Stimulated activated naive CD8-positive, alpha-beta T cell treated with anti-CD3 and anti-CD28 coated beads, Interleukin-15, amount 100 ng/mL, for 72 hours (primary cell): ENCODE measurements at places on chromosomes 12 and 14.

DNA sequence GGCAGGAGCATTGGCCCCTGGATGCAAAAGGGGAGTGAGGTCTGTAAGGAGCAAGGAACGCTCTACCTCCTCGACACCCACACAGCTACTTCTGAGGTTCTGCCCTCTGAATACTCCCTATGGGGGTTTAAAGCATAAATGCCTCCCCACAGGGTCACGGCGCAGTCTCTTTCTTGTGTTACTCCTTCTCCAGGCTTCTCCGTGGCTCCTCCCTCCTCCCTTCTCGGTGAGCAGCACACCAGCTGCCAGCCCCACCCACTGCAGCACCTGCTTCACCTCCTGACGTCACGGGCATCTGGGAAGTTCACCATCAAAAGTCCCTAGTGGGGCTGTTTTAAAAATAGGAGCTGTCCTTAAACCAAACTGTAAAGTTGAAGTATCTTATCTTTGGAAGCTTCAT lies 67.3 kb downstream of the SPTB start:
- no peak for DNase-seq

DNA sequence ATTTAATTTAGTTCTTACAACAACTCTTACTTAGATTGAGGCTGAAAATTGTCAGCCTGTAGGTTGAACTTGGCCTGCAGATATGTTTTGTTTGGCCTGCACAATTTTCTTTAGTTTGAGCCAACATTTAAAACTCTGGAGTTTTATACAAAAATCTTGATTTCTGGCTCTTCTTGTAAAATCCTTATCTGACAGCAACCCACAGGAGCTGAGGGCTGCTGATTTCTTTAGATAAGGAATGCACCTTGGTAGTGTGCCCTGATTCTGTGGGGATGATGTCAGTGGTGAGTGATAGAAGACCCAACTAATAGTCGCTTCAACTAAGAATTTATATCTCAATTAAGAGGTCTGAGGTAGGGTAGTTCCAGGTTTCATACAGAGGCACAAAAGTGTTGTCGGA lies 49.5 kb downstream of the SOCS2 start:
- no peak for DNase-seq

DNA sequence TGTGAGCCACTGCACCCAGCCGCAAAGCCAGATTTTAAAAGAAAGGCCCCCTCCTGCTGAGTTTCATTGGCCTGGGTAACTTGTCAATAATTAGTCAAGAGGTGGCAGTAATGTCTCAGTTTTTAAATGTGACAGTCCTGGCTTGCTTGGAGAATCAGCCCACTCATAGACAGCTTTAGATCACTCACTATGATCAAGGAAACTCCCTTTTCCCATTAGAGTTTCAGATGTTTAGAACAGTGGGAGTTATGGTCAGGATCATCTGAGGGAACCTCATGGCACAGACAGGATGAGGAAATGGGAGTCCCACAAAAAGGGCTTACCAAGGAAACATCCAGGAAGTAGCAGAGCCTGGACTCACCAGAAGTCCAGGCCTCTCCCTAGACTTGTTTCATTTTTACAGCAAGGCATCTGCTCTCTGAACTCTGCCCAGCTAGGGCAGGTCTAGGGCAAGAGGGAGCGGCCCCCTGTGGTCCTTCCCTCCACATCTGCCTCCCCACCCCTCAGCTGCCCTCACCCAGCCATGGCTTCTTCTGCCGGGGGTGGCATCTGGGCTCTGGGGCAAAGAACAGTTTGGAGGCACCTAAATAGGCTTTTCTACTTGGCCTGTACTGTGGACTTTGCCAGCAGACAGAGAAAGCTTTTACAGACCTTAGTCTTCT lies 11.2 kb downstream of the BCL2L14 start:
- DNase-seq: peak; percentile 10

- no peak for DNase-seq
Measured at GRCh38 chr14:71698673-71699072, 233.6 kb upstream of the RGS6 start.

- no peak for DNase-seq
Measured at GRCh38 chr14:76759589-76759988, 1.7 kb upstream of the VASH1 start.

- no peak for DNase-seq
Measured at GRCh38 chr12:39605996-39606395, 13.6 kb downstream of the ABCD2 start.

GRCh38 chr14:26855077-26855753 lies 257.4 kb upstream of the NOVA1 start:
- DNase-seq: no peak

DNA sequence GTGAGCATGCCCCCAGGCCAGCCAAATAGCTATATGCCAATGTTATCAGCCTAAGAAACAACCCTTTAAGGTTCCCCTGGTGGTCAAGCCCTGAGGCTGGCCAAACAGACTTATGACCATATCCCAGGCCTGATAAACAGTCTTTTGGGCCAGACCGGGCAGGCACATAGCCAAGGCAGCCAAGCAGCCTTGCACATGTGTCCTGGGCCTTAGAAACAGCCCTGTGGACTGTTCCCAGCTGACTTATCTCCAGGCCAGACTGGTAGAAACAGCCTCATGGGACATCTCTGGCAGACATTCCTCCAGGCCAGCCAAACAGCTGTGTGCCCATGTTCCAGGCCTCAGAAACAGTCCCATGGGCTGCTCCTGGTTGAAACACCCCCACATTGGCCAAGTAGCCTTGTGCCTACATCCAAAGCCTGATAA lies 295.0 kb upstream of the MGAT4C start:
- no peak for DNase-seq

- no peak for DNase-seq
Measured at GRCh38 chr14:59406454-59407245, 58.5 kb downstream of the GPR135 start.

GRCh38 chr12:46917821-46918220 lies 92.0 kb upstream of the SLC38A4 start:
- no peak for DNase-seq

DNA sequence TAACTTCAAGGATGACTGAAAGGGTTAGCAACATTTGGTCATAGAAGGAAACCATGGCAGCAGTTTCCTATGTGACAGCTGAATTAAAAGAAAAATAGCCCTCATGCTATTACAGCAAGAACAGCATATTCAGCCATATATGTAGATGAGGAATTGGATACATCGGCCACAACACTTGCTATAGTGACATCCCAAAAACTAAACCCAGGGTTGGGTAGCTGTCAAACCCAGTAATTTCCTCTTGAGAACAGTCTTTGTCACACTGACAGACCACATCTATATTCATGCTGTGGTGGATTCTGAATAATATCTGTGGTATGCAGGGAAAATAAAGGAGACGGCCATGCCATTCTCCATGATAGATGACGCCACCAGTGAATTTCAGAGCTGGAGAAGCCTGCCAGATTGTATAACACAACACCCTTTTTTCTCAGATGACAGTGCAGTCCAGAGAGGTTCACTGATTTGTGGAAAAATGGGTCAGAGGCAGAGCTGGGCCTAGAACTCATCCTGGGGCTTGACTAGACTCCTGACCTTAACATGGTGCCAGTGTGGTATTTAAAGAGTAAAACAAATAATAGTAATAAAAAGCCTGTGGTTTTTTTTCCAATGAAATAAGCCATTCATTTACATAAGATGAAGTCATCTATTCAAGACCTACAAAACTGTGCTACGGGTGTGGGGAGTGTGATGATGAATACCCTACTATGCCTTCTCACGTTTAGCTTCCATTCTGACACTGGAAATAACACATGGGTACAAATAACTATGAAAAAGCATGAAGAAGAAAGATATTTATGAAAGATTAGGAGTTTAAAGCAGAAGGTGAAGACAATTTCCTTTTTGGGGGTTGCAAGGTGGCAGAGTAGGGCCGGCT lies 32.3 kb downstream of the EFCAB11 start:
- DNase-seq: no peak

- no peak for DNase-seq
Measured at GRCh38 chr14:92544051-92544720, 30.6 kb downstream of the RIN3 start.

DNA sequence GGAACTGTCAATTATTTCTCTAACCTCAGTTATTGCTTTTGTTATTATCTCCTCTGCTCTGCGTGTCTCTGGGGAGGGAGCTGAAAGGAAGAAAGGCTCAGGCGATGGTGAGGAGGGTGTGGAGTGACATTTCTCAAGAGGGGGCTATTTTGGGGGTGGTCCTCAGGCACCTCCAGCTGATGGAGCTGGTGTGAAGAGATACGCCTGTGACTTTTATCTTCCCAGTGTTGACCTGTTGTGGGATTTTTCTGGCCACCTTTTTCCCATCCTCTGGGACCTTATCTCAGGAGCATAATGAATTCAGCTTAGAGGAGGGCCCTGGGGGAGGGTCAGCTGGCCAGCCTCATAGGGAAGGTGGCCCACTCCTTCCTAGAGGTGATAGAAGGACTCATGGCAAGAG lies 26.4 kb downstream of the KCNA5 start:
- DNase-seq: no peak

GRCh38 chr12:105222284-105222655 lies 13.7 kb downstream of the APPL2 start:
- no peak for DNase-seq

DNA sequence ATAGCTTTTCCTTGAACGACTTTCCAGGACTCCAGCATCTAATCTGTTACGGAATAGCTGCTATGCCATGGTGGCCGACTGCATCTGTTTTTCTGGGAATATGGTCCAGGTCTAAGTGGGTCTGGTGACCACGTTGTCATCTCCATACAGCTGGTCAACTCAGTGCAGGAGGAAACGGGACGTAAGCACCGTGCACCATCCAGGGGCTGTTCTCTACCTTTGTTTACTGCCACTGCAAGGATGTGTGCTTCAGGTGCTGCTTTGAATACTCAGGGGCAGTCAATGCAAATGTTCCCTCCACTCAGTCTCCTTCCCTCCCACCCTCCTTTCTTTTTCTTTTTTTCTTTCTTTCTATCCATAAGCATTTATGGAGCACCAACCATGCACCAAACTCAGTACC lies 648.2 kb downstream of the VRK1 start:
- DNase-seq: no peak

DNA sequence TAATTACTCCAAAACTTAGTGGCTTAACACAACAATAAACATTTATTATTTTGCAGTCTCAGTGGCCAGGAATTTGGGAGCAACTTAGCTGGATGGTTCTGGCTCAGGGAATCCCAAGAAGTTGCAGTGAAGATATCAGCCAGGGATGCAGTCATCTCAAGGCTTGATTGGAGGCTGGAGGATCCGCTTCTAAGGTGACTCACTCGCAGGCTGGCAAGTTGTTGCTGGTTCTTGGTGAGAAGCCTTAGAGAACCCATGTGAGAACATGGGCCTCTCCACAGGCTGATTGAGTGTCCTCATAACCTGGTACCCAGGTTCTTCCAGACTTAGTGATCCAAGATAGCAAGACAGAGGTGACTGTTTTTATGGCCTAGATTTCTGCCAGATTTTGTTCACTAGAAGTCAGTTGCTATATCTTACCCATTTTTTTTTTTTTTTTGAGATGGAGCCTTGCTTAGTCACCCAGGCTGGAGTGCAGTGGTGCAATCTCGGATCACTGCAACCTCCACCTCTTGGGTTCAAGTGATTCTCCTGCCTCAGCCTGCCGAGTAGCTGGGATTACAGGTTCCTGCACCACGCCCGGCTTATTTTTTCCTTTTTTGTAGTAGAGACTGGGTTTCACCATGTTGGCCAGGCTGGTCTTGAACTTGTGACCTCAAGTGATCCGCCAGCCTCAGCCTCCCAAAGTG lies 32.5 kb downstream of the BRMS1L start:
- DNase-seq: no peak

GRCh38 chr12:54660320-54660962 lies 12.3 kb upstream of the DCD start:
- DNase-seq: no peak

DNA sequence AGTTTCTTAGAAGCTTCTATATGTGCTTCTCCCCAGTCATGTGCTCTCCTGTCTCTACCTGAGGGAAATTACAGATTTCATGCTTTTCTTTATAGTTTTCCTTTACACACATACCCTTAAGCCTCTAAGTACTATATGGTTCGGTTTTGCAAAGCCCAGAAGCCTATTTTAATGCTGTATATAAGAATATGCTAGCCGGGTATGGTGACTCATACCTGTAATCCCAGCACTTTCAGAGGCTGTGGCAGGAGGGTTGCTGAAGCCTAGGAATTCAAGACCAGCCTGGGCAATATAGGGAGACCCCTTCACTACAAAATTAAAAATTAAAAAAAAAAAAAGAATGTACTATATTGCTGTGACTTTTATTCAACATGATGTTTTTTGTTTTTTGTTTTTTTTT lies 15.4 kb downstream of the DGLUCY start:
- no peak for DNase-seq

DNA sequence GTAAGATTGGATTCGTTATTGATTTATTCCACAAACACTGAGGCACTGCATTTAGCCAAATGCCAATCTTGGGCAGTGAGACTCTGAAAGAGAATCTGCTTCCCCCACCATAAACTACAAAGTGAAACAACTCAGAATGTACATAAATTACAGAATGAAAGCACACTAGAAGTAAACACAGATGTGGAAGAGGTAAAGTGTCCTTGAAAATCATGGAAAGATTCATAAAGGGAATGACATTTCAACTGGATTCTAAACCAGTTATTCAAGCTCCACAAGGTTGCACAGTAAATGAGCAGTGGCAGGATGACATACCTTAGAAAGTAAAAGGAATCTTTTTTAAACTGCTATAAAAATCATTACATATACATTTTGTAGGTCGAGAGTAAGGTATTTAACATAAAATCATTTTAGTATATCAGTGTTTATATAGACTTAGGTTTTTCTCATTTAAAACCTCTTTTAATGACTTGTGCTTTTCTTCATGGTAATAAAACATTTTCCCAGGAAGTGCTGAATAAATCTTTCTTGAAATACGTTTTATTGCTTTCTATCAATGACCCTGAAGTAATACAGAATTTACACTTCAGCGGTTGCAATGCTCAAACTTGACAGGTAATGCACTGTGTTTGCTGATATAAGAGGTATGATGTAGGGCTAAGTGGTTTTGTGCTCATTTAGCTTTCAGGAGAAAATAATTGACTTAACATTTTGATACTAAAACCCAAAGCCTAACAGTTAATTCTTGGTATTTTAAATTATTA lies 270.6 kb downstream of the NAV3 start:
- DNase-seq: no peak

DNA sequence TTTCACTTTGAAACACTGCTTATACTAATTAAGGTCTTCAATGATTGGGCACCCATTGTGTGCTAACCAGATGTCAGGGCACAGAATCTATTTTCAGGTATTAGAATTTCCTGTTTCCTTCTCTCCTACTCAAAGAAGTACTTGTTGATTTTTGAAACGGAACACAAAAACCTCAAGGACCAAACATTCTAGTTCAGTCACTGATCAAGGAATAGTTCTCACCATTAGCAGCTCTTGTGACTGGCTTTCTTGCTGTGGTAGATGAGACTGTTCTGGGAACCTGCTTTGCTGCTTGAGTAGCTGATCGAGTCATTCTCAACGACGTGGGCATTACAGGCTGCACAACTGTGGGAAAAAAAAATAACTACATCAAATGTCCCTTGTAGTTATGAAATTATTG lies 11.0 kb downstream of the DLGAP5 start:
- DNase-seq: no peak
